ENCODE measurements at places on chromosomes 3 and 15.
A peak's percentile ranks its signal among the peaks of the same experiment; 100 is the strongest.

- no peak for DNase-seq
These were observed 856 bp downstream of the NPAP1 start for GRCh38 chr15:24676431-24676830.

- DNase-seq: no peak
These were observed 33.2 kb upstream of the TRPC1 start for GRCh38 chr3:142690613-142691012.

DNA sequence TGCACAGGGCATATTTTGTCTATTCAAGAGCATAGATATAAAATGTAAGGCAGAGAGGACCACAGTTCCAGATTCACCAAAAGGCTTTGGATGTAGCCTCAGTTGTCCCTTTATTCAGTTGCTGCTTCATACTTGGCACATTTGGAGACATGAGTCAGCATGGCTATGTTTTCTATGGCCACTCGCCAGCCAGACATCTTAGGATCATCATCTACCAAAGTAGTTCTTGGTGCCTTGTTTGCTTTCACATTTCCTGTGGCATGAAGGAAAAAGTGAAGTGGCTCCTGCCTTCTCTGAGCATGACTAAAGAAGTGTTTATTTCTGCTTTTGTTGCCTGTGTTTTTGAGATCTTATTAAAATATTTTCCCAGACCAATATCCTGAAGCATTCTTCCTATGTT is 7.2 kb downstream of the SUSD5 start:
- no peak for DNase-seq

- DNase-seq: peak; percentile 63
These were observed 137.7 kb downstream of the BBX start for GRCh38 chr3:107660306-107660976.

- DNase-seq: peak; percentile 75
These were observed 6.0 kb downstream of the TM4SF4 start for GRCh38 chr3:149480326-149481017.

DNA sequence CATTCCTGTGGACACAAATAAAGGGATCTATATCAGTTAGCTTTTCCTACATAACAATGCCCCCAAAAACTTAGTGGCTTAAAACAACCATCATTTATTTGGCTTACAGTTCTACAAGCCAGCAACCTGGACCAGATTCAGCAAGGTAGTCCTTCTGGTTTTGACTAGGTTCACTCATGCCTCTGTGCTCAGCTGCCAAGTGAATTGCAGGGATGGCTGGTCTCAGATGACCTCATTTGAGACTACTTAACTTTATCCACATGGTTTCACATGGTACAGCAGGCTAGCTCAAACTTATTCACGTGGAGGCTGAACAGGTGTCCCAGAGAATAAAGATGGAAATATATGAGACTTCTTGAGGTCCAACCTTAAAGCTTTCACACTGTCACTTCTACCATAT is 119.3 kb upstream of the BFSP2 start:
- peak; percentile 31 for DNase-seq

Measured in NAMALWA (cell line).